ENCODE measurements at places on chromosomes 11 and 22.

- no peak for DNase-seq
Measured at GRCh38 chr11:111976767-111977145, 39.6 kb downstream of the DIXDC1 start.

- DNase-seq: no peak
Measured at GRCh38 chr11:98177925-98178324, 842.8 kb upstream of the CNTN5 start.

DNA sequence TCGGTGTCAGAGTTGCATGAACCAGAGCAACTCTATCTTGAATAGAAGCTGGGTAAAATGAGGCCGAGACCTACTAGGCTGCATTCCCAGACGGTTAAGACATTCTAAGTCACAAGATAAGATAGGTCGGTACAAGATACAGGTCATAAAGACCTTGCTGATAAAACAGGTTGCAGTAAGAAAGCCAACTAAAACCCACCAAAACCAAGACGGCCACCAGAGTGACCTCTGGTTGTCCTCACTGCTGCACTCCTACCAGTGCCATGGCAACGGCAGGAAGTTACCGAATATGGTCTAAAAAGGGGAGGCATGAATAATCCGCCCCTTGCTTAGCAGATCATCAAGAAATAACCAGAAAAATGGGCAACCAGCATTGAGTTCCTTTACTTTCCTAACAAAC, 2.4 kb upstream of the KAT5 start:
- no peak for DNase-seq

GRCh38 chr22:17743661-17744411, 30.4 kb downstream of the BID start:
- DNase-seq: no peak

- no peak for DNase-seq
Measured at GRCh38 chr22:23234409-23235161, 54.3 kb downstream of the BCR start.

DNA sequence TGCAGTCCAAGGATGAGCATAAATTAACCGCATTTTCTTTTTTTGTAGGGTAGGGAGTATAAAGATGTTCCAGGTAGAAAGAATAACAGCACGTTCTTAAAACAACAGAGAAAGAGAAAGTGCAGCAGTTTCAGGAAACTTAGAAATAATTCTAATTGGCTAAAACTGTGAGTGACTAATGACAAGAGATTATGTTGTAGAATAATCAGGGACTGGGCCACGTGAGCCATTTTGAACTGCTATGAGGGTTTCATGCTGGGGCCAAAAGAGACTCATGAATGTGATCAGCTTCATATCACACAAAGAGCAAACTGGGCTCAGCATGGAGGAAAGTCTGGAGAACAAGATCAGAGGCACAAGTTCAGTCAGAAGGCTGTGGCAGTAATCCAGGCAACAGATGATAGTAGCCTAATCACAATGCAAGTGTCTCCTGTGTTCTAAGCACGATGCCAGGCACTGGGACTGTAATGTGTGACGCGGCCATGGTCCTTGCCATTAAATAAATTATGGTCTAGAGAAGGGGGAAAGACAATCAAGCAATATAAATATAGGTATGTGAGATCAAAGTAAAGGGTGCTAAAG, 17.9 kb downstream of the CWF19L2 start:
- DNase-seq: no peak

GRCh38 chr11:82557274-82557673, 176.4 kb downstream of the FAM181B start:
- DNase-seq: no peak

- DNase-seq: no peak
Measured at GRCh38 chr11:83159902-83160865, 3.3 kb downstream of the PCF11 start.

- DNase-seq: no peak
Measured at GRCh38 chr11:31786996-31787685, 24.0 kb downstream of the PAX6 start.

- DNase-seq: no peak
Measured at GRCh38 chr11:86418917-86419316, 44.2 kb downstream of the CCDC81 start.

- peak; percentile 84 for DNase-seq
Measured at GRCh38 chr11:46391578-46392420, at the start of gene CHRM4. CHRM4 (minus strand) TSS chr11:46391776; CDS start chr11:46386557, 5,219 bp downstream.

DNA sequence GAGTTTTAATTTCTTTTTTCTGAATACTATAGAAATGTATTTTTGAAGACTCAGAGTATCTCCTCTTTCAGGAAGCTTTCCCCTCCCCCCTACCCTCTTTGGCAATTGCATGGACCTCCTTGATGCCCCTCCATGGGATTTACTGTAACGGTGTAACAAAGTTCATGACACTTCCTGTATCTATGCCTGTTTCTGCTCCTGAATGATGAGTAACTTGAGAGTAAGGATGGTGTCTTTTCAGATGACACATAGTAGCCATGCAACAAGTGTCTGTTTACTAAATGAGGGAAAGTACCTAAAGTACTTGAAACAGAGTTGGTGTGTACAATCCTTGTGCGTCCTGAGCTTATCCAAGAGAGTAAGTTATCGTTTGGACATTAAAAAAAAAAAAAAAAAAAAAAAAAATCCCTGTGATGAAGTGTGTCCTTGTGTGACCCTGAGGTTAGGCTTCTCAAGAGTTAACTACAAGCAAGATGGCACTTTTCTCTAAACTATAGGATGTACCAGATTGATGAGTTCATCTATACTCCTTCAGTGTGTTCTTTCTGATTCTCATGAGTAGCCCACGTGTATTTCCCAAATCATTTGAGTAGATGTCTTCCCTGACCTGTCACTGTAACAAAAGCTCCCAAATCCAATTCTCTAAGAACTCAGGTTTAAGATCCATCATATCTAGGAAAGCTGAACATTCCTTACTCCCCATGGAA, 7.4 kb downstream of the ETS1 start:
- no peak for DNase-seq

GRCh38 chr11:68658661-68659060, 25.7 kb upstream of the GAL start:
- DNase-seq: no peak

DNA sequence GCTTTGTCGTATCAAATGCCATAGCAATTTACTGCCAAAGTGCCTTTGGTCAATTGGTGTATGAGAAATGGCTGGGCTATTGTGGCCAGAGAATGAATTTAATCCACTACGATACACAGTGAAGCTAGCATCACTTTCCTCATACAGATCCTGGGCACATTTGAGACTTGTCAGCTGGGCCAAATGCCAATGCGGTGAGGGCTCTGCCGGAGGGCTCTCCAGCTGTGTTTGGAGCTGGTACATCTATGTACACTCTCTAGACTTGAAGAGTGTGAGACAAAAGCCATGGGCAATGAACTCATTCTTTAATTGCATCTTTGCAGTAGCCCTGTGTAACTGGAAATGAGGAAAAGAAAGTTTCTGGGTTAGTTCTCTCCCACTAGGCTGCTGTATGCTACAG, 1052.9 kb downstream of the NTM start:
- DNase-seq: no peak

DNA sequence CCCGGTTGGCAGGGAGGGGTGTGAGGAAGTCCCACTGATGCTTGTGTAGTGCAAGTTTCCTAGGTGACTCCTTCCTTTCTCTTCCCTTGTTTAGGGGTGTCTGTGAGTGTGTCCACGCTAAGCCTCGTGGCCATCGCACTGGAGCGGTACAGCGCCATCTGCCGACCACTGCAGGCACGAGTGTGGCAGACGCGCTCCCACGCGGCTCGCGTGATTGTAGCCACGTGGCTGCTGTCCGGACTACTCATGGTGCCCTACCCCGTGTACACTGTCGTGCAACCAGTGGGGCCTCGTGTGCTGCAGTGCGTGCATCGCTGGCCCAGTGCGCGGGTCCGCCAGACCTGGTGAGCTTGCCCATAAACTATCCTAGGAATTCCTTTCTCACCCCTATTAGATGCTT, 10.4 kb downstream of the CCKBR start:
- no peak for DNase-seq

DNA sequence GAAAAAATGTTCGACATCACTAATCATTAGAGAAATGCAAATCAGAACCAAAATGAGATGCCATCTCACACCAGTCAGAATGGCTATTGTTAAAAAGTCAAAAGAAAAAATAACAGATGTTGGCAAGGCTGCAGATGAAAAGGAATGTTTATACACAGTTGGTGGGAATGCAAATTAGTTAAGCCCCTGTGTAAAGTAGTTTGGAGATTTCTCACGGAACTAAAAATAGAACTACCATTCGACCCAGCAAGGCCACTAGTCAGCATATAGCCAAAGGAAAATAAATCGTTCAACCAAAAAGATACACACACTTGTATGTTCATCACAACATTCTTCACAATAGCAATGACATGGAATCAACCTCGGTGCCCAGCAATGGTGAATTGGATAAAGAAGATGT, 503.2 kb downstream of the OPCML start:
- DNase-seq: no peak

GRCh38 chr22:29074276-29074772, 1.5 kb downstream of the KREMEN1 start:
- no peak for DNase-seq

GRCh38 chr22:42610186-42610585, 4.5 kb downstream of the POLDIP3 start:
- DNase-seq: no peak

DNA sequence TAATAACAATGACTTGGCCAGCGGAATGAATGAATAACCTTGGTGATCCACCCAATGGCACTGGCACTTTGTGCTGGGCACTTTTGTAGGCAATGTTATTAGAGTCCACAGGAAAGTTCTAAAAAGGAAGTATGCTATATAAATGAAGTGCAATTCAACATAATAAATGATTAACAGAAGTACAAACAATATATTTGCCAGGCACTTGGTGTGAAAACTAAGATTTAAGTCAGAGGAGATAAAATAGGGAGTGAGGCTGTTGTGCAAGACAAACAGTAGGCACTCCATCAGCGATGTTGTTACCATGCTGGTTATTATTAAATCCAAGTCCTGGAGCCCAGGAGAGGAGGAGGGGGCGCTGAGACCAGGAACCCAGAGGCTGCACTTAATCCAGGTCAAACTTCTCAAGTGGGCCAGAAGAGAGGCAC, 173.8 kb downstream of the LARGE1 start:
- DNase-seq: no peak

- no peak for DNase-seq
Measured at GRCh38 chr11:24760681-24761080, 263.8 kb downstream of the LUZP2 start.

- DNase-seq: no peak
Measured at GRCh38 chr11:59141673-59142460, 789 bp upstream of the FAM111A start.

GRCh38 chr11:8831861-8832260, 79.1 kb upstream of the AKIP1 start:
- DNase-seq: no peak

- DNase-seq: no peak
Measured at GRCh38 chr11:35359321-35360054, 59.9 kb downstream of the SLC1A2 start.

GRCh38 chr11:69834811-69835800, 15.9 kb upstream of the FGF3 start:
- no peak for DNase-seq

DNA sequence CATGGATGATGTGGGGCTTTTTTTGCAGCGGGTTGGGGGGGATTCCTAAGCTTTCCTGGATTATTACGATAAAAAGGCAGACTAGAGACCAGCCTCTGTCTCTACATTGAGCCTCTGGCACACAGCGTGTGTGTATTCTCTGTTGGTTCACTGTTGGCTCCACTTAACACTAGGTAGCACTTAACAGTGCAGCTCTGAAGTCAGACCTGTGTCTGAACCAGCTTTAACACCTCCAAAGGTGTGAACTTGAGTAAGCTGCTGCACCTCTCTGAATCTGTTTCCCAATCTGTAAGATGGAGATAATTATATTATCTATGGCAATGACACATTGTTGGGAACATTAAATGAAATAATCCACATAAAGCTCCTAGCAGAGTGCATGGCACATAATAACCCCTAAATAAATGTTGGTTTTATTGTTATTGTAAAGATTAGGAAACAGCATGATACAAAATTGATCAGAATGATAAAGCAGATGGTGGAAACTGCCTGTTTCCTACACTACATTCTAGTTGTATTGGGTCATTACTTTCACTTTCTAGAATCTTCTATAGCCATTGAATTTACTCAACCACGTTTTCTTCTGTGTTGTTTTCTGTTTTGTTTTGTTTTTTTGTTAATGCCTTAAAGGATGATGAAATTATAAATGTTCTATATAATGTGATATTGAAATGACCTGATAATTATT, 108.4 kb downstream of the ARL14EP start:
- DNase-seq: no peak

DNA sequence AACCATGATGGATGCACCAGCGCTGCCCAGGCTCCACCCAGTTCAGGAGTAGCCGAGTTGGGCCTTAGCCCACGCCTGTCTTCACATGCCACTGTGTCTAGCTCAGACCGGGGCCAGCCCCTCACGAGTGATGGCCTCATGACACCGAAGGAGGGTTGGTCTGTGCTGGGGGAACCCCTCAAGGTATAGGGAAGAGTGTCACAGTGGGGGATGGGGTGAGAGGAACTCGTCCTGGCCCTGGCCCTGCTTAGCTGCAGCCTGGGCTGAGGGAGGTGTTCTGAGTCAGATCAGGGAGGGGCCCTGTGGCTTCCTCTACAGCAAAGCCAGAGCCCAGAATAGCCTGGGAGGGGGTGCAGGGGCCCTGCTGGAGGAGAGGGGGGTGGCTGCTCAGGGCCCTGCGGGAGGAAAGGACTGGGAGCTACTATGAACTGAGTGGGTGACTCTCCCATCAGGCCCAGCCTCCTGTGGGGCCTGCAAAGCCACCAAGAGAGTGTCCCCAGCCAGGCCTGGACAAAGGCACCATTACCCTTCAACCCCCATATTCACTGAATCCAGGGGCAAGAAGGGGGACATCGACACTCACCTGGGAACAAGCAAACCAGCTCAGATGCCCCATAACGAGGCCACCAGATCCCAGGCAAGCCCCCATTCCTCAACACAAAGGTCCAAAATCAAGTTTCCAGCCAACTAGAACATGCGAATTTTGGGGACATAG, 41.2 kb downstream of the IGLL5 start:
- DNase-seq: no peak

DNA sequence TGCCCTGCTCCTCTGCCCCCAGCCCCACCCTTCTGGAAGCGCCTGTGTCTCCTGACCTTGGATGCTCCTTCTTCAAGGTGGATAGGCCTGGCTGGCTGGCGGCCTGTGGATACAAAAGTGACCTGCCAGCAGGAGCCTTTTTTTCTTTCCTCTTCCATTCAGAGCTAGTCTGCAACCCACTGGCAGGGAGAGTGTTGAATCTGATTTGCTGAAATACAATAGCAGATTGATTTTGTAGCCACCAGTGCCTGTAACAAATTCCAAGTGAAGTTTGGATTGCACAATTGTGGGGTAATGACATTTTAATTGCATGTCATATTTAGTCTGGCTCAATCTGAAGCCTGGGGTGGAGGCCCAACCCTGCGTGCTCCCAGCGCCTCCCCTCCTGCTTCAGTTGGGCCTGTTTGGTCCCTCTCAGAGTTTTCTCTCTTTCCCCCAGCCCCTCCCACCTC, 97.2 kb downstream of the GRIK4 start:
- DNase-seq: peak; percentile 58

GRCh38 chr11:108825381-108825780, 160.5 kb downstream of the DDX10 start:
- DNase-seq: no peak

GRCh38 chr22:27754247-27754887, 47.2 kb downstream of the MN1 start:
- no peak for DNase-seq
